ENCODE measurements at places on chromosomes 7 and 10. TPM values are rescaled to one million over a fixed set of nuclear protein-coding genes. Genes with fewer than 3 reads are reported as not detected.
A peak's percentile ranks its signal among the peaks of the same experiment; 100 is the strongest.

DNA sequence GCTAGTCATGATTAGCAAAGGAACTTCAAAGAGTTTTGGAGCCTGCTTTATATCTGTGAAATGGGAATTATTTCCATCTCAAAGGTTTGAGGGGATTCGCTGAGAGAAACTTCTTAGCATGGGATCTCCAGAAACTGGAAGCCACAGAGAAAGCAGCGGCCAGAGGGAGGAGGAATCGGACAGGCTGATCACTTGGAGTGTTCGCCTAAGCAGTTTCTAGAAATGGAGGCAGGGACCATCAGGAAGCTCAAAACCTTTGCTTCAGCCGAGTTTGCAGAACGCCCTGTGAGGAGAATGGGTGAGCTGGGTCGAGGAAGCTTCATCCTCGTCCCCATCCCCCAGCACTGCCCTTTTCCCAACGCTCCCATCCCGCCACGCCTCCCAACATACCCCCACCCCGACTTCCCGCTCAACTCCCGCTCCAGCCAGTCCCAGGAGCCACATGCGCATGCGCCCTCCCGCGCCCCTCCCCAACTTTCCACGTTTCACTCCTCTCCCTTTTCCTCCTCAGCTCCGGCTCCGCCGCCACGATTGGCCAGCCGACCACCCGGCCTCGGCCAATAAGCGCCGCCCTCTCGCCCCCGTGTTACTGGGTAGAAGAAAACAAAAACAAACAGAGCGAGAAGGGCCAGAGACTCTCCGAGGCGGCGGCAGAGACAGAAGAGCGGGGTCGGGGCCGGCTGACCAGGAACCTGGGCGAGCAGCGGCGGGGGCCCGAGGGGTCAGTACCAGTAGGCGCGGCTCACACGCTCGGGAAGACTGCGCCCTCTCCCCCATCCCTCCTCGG, at the start of gene PDCD4:
PDCD4 (plus strand) TSS at position 631 of the 787 bp plus-strand sequence. CDS start 4,100 bp downstream, outside the sequence.
- peaks cover 21% of the 10 kb centered on the region for H3K36me3 ChIP-seq
- peak within 1 kb of the TSS; percentile 96 for H3K27ac ChIP-seq
- peaks cover 69% of the 10 kb centered on the region for H3K4me1 ChIP-seq
- DNase-seq, result peak; percentile 96
- H3K27me3 ChIP-seq, result no peaks in the 10 kb centered on the region

GRCh38 chr7:4883033-4883371, 514 bp downstream of the RADIL start:
- H3K27ac ChIP-seq, result no peak overlapping the region
- peaks cover 20% of the 10 kb centered on the region for H3K27me3 ChIP-seq

DNA sequence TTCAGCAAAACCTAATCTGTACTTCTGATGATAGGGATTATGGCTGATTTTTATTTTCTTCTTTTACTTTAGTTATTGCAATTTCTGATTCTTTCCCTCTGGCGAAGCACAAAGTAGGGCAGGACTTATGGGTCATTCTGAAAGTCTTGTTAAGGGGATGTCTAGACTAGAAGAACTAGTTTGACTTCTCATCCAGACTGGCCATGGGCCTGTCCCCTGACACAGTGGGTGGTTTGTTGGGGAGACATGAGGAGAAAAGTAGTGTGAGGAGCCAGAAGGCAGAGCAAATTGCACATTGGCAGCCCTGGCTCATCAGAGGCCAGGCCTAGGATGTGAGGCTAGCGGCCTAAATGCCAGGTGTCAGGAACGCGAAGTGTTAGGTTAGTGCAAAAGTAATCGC, 152.8 kb downstream of the RTKN2 start:
- no peak overlapping the region for H3K4me3 ChIP-seq
- peaks cover 9% of the 10 kb centered on the region for H3K36me3 ChIP-seq
- H3K4me1 ChIP-seq, result peaks cover 9% of the 10 kb centered on the region
- no peaks in the 10 kb centered on the region for H3K27me3 ChIP-seq
- DNase-seq, result no peak

NRAP gene
- total RNA-seq, result not detected

GRCh38 chr7:44282601-44283171, 42.7 kb downstream of the CAMK2B start:
- no peak overlapping the region for H3K27ac ChIP-seq
- no peak overlapping the region for H3K4me3 ChIP-seq
- H3K4me1 ChIP-seq, result no peaks in the 10 kb centered on the region

DNA sequence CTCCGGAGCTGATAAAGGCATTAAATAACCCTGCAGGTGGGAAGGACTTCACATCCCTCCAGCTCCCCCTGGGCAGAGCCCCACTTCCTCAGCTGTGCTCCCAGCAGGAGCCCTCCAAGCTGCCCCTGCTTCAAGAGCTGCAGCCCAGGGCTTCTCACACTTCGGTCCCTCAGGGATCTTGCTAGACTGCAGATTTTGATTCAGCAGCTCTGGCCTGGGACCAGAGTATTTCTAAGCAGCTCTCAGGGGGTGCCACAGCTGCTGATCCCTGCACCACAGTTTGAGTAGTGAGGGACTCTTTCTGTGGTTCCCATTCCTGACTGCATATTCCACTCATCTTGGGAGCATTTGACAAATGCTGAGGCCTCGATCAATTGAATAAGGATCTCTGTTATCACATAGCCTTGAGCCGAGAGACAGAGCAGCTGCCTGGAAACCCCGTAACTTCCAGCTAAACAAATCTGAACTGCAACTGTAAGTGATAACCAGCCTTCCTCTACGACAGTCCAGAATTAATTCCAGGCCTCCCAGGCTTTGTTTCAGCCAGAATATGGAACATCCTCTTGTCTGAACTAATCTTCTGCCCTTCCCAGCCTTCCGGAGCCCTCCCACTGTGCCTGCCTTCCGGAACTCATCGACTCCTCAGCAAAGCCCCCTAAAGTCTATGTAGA, 161.4 kb downstream of the CCDC3 start:
- H3K4me1 ChIP-seq, result no peaks in the 10 kb centered on the region
- H3K4me3 ChIP-seq, result no peak overlapping the region

DNA sequence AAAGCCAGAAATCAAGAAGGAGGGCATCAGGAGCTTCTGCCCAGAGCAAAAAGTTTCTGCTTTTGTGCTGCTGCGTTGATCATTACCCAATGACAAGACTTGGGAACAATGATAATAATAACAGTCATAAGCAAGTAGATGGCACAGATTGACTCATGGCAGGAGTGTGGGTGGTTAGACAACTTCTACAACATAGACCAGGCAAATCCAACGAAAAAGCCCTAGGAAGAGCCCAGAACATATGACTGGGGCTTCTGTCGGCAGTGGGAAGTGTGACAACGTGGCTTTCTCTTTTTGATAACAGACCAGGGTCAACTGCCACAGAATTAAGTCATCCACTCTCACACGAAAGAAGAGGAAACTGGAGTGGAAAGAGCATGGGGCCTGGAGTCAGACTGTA, 85.4 kb upstream of the TRIL start:
- DNase-seq, result no peak
- no peak overlapping the region for H3K4me3 ChIP-seq
- H3K27ac ChIP-seq, result no peak overlapping the region
- no peaks in the 10 kb centered on the region for H3K36me3 ChIP-seq
- no peaks in the 10 kb centered on the region for H3K4me1 ChIP-seq

CUZD1 gene
- total RNA-seq, result 3.1 TPM

All from activated CD8-positive, alpha-beta T cell treated with anti-CD3 and anti-CD28 coated beads, Interleukin-2, amount 10 ng/mL, durations not matched to agents 7 days and 5 days (primary cell).